ENCODE measurements at places on chromosomes 11 and 22. TPM values are rescaled to one million over a fixed set of nuclear protein-coding genes. Genes with fewer than 3 reads are reported as not detected.

The LMO1 gene
- total RNA-seq: not detected

The MOV10L1 gene
- 0.23 TPM for total RNA-seq

The PPP1CA gene
- total RNA-seq: 262 TPM

The INPP5J gene
- 0.44 TPM for total RNA-seq

The APOL6 gene
- 54.9 TPM for total RNA-seq

- no peak for DNase-seq
Observed at GRCh38 chr22:16824716-16825687, at the start of gene XKR3. TSS of gene XKR3 (minus strand) at chr22:16825411. CDS start at chr22:16808073, 17,338 bp downstream.

- DNase-seq: no peak
Observed at GRCh38 chr11:121086866-121087265, 14.2 kb upstream of the TECTA start.

- no peak for DNase-seq
Observed at GRCh38 chr22:44220727-44221680, 40.3 kb downstream of the PARVG start.

DNA sequence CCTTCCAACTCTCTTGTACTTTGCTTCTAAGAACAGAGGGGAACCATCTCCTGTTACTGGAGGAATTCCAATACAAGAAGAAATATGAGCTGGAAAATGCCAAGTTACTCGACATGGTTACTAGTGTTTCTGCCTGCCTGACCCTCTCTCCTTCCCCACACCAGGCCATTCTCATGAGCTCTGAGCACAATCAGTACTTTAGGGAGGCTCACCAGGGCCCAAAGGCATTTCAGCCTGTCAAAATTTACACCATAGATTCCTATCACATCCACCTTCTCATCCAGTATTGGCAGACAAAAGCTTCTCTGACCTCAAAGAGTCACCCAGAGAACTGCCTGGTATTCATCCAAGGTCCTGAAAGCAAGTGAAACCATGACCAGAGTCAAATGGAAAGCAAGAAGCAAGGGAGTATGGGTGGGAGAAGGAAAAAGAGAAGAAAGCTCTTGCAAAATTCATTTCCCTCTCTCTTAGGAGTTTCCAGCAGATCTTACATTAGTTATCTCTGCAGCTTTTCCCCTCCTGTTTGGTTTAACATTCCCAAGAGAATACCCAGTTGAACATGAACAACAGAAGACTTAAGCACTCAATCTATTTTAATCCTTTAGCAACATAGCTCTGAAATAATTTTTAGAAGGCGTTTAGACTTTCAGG, 58.7 kb upstream of the NCAM1 start:
- no peak for DNase-seq

DNA sequence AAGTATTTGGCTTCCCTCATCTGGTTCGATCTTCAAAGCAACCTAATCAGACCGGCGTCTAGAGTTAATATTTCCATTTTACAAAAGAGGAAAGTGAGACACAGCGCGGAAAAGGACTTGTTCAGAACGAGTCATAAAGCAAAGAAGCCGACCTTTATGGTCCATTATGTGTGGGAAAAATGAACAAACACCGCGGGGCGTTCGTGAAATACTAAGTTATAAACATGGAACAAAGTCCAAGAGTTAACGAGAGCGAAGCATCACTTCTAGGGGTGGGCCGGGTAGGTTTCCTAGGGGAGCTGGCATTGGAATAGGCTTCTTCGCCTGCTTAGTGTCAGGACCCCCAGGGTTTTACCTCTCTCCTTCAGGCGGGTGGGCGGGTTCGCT, 575 bp downstream of the DUSP18 start:
- peak; percentile 7 for DNase-seq
